NCI-H226 (cell line): ENCODE measurements at places on chromosomes 11 and 22.

GRCh38 chr11:11409901-11410300, 56.9 kb upstream of the CSNK2A3 start:
- peak; percentile 47 for DNase-seq

GRCh38 chr11:124934862-124935547, 842 bp downstream of the HEPACAM start:
- DNase-seq: peak; percentile 95

GRCh38 chr22:29342577-29343312, 27.2 kb upstream of the RASL10A start:
- no peak for DNase-seq

- DNase-seq: peak; percentile 69
Measured at GRCh38 chr22:24060375-24060788, 49.3 kb downstream of the CABIN1 start.

DNA sequence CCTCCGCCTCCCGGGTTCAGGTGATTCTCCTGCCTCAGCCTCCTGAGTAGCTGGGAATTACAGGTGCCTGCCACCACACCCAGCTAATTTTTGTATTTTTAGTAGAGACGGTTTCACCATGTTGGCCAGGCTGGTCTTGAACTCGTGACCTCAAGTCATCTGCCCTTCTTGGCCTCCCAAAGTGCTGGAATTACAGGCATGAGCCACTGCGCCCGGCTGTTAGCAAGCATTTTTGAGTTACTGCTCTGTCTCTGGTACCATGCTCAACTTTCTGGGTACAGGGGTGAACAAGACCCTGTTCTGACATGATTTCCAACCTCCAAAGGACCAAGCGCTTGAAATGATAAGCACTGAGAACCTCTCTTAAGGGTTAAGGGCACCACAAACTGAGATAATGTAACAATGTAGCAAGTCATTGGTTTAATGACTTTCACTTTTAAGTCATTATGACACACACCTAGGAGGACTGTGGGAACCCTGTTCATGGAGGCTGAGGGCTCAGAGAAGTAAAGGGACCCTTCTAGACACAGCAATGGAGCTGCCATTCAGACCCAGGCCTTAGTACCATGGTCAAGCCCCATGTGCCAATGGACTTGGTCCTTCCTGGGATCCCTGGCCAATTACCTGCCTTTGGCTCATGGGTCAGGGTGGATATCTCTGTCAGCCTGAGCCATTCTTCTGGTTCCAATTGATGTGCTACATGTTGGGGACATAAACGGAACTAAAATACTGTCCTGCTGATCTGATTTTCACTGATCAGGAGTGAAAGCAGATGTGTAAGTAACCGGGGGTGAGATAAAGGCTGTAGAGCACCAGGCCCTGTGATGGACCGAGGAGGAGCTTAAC, 11.6 kb downstream of the SLC3A2 start:
- no peak for DNase-seq

GRCh38 chr22:25840167-25840566, 98.2 kb downstream of the MYO18B start:
- no peak for DNase-seq

- DNase-seq: no peak
Measured at GRCh38 chr22:37419969-37420685, 7.2 kb downstream of the ELFN2 start.

DNA sequence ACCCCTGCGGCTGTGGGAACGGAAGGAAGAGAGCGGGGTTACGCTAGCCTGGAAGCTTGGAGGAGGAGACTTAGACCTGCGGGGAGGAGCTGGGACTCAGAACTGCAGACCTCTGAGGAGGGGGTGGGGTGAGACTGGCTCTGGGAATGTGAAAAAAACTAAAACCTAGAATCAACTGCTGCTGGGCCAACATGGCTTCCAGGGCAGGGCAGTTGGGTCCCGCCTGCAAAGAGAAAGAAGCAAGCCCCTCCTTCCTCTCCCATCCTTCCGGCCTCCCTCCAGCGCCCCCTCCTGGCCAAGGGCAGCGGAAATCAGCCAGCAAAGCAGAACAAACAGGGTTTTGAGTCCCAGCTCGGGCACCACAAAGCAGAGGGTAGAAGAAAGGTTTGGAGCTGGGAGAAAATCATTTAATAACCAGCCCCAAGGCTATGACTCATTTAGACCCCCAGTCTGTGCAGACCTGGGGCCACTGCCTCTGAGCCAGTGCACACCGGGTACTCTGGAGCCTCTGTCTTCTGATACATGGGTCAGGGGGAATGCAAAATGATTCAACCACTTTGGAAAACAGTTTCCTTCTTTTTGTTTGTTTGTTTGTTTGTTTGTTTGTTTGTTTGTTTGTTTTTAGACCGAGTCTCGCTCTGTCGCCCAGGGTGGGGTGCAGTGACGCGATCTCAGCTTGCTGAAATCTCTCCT, 7.3 kb upstream of the NCF4 start:
- DNase-seq: peak; percentile 14

DNA sequence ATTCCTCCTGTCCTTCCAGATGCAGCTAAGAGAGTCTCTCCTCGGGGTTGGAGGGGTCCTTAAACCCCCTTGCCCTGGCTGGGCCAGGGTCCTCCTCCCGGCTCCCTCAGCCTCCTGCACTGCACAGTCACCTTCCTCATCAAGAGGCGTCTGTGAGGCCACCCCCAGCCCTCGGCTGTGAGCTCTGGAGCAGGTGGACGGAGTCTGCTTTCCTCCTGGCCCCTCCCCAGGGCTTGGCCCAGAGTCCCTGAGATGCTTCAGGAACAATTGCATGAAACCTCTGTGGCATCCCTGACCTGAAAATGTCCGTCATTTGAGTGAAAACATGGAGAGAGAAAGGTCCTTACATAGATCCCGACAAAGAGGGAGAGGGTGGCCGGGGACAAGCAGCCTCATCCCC, 6.7 kb upstream of the FGF3 start:
- DNase-seq: no peak

DNA sequence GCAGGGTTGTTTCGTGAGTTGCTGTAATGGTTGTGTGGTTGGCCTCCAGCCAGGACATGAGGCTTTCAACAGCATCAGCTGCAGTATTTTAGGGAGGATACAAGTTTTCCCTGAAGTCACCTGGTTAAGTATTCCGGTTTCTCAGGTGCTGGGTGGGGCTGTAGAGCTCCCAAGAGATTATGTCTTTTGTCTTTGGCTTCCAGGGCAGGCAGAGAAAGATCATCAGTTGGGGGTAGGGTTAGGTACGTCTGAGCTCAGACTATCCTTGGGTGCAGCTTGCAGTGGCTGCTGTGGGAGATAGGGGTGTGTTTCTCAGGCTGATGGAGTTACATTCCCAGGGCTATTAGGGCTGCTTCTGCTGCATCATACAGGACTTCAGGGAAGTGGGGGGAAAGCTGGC, 47.5 kb upstream of the MRGPRX1 start:
- DNase-seq: no peak

- peak; percentile 21 for DNase-seq
Measured at GRCh38 chr11:38680166-38680565, 2082.1 kb upstream of the RAG2 start.

- DNase-seq: no peak
Measured at GRCh38 chr11:106159836-106160235, 82.4 kb downstream of the AASDHPPT start.

- no peak for DNase-seq
Measured at GRCh38 chr11:12734625-12735024, 60.4 kb downstream of the TEAD1 start.

DNA sequence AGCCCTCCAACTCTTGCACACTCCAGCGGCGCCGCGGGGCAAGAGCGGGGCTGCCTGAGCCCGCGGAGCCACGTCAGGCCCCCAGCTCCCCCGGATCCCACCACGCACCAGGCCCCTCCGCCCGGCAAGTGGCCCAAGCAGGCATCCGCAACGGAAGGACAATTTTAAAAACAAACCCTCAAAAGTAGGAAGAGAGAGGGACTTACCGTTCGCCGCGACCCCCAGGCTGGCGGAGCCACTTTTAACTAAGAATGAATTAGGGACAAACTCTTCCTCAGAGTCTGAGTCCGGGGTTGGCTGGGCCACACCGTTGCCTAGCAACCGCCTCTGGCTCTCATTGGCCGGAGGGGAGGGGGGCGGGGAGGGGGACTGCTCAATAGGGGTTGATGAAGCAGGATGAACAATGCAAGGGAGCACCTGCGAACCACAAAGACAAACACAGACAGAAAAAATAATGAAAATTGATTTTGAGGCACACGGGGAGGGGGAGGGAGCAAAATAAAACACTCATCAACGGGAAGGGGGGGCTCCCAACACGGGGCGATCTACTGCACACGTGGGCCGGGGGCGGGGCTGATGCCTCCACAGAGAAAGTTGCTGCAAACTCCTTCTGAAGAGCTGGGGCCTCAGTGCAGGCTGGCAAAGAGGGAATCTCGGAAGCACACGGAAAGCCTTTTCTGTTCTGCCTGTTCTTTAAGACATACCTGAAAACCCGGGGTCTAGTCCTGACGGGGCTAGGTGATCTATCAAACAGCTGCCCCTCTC, 387.5 kb upstream of the NARS2 start:
- DNase-seq: no peak

DNA sequence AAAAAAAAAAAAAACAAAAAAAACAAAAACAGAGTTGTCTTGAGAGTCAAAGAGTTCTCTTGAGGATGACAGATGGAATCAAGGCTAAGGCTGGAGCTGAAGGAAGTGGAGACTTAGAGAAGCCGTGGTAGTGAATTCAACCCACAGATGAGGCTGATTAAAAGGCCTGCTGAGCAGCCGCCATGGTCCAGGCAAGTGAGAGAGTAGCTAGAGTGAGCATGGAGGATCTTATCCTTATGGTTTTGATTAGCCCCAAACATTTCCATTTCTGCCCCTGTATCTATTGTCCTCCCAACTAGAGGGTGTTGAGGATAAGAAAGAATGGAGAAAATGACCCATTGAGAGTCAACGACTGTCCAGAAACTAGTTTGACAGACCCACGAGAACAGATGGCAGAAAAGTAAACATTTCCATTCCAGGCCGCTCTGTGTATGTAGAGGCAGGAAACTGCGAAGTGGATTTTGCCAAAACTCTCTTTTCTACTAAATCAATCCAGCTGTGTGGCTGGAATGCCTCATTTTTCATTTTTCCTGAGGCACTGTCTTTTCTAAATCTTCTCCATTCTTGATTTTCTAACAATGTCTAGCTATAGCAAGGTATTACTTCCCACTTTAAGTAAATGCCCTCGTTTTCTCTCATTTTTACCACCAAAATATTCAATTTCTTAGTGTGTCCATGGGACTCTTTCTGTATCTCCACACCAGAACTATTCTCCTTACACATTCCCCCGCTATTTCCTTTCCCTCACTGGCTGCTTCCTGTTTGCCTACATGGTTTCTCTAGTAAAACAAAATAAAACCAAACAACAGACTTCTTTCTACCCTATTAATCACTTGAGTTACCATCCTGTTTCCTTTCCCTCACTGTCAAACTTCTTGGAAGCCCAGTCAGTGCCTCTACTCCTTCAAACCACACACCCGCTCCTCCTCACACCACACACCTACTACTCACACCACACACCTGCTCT, 5.4 kb upstream of the MMP8 start:
- DNase-seq: no peak

DNA sequence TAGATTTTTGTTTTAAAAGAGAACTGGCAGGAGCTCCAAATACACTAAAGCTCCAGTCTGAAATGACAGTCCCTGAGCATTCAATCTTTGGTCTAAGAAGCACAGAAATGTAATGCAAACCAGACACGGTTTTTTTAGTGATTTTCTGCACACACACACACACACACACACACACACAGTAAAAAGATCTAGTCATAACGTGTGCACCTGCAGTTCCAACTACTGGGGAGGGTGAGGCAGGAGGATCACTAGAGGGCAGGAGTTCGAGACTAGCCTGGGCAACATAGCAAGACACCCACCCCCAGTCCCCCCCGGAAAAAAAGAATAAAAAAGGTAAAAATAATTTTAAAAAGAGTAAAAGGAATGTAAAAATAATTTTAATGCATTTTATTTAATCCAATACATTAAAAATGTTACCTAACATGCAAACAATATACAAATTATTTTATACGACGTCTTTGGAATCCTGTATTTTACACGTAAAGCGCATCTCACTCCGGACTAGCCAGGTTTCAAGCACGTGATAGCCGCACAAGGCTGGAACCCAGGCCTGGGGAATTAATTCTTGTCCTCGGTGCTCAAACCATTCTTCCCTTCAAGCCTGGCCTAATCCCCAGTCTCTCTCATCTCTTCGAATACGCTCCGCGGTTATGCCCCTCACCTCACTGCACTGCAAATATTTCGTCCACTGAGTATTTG, 762 bp upstream of the TBC1D22A start:
- DNase-seq: no peak

- no peak for DNase-seq
Measured at GRCh38 chr22:26461188-26461810, 22.3 kb downstream of the HPS4 start.

- no peak for DNase-seq
Measured at GRCh38 chr11:38824573-38824972, 2226.5 kb upstream of the RAG2 start.

DNA sequence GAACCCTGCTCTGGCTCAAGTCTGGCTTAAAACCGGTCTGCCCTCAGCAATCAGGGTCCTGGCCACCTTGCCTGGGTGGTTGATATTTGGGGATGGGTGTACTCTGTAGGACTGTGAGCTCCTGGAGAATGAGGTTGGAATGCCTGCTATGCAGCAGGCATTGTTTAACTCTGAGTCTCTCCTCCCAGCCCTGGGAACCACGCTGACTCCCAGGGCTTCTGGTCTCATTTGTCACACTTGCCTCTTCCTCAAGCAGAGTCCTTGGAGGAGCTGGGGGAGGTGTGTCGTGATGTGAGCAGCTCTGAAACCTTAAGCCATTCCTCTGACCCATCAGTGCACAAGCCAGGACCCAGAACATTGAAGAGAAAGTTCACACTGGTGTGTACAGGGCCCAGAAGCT, 340.1 kb downstream of the MN1 start:
- DNase-seq: peak; percentile 79

GRCh38 chr11:118928870-118929500, 3.3 kb upstream of the BCL9L start:
- DNase-seq: peak; percentile 50

GRCh38 chr22:50253941-50254340, 2.9 kb upstream of the HDAC10 start:
- no peak for DNase-seq

DNA sequence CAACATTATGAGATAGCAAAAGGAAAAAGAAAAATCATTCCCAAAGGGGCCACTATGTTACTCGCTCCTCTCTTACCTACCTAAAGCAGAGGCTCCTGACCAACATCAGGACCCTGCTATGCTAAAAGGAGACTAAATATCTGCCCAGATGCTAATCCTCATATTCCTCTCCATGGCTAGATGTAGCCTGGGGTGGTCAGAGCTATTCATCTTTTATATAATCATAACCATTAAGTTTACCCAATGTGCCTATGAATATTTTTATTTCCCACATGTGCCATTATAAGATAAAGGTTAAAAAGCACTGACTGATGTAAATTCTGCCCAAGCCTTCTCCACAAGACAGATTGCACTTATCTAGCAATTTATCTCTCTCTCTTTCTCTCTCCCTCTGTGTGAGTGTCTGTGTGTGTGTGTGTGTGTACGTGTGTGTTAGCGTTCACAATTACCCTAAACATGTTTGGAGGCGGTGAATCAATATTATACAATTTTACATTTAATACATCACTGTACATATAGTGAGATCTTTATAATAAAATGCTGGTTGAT, 41.2 kb upstream of the ANO5 start:
- no peak for DNase-seq
